Breast epithelium (tissue), 4 donors: ENCODE measurements at places on chromosomes 4 and X.

- DNase-seq = no peak
Measured at GRCh38 chr4:129453524-129454200, 357.7 kb downstream of the C4orf33 start.

DNA sequence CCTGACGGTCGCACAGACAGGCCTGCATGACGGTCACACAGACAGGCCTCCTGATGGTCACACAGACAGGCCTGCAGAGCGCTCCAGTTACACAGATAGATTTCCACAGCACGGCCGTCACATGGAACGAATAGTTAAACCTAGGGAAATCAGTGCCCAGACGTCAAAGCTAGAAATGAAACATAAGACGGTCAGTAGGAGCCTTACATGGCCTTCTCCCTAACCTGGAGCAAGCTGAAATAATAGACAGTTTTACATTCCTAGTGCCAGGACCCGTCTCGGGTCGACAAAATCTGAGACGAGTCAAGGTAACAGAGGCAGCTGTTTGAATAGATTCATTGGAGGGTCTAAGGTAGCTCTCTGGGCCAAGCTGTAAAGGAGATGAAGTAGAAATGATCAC is 126.9 kb downstream of the MTNR1A start:
- no peak for DNase-seq

GRCh38 chr4:146165221-146165620 is 10.3 kb upstream of the LSM6 start:
- no peak for DNase-seq

GRCh38 chr4:153729895-153730294 is 29.9 kb downstream of the RNF175 start:
- DNase-seq = no peak

DNA sequence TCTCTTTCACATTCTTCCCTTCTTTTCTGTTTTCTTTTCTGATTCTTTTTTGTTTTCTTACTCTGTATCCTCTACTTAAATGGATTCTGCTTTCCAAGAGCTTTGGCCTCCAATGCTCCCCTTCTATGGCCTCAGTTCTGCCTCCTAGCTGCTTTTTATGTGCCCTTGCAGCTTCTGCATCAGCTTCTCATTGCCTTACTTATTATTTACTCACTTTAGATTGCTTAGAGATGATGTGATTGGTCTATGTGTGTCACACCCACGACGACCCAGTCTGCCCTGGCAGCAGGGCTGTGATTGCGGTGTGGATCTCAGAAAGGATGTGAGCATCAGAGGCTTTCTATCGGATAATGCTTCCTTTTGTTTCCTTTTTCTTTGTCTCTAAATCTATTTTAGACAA is 71.8 kb upstream of the SMARCA5 start:
- no peak for DNase-seq

GRCh38 chr4:22874334-22874912 is 181.7 kb downstream of the GBA3 start:
- no peak for DNase-seq

- no peak for DNase-seq
Measured at GRCh38 chr4:54254915-54255246, 25.8 kb downstream of the PDGFRA start.

DNA sequence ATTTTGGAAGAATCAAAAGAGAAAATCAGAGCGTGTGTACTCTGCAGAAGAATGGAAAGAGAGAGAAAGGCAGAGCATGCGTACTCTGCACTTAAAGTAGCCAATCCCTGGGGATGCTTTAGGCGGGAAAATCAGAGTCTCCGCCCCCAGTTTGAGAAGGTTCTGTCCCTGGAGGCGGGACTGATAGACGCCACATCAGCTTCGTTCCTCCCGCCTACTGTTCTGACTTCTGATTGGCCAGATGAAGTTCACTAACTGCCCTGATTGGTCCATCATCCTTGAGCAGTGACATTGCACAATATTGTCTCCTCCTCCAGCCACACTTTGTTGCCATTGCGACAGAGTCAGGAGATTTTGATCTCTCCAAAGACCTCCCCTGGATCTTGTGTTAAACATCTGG is 23.8 kb downstream of the SSX1 start:
- no peak for DNase-seq

- no peak for DNase-seq
Measured at GRCh38 chrX:144494074-144494473, 610.2 kb downstream of the UBE2NL start.

DNA sequence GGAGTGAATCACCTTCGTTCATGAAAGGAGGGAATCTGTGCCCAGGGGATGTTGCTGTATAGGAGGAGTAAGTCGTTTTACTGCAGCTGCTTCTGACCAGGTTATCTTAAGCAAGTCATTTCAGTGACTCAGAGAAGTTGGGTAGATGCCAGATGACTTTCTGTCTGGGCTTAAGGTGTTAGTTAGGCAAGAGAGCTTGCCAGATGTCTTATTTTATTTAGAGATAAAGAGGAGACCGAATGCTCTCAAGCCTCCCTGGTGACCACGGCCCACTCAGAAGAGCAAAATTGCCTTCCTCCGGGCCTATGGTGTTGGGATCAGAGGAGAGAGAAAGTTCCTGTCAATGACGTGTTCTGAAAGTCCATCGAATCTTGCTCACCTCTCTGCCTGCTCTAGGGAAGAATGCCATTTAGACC is 16.3 kb upstream of the ZNF827 start:
- no peak for DNase-seq

DNA sequence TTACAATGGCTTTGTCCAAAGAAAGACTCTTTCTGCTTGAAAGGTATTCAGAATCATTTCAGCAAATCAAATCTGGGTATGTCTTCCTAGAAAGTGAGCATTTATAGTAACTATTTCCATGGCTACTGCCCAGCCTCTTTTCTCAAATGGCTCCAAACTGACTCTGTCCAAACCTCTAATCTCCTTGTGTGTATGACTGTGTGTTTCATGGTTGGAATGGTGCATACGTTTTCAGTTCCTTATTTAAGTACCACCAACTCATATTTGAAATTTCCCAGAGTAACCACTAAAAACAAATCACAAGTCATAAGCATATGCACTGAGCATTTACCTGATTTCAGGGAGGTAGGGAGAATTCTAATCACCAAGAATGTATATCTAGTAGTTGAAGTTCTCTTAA is 106.0 kb downstream of the TMEM144 start:
- DNase-seq = no peak

DNA sequence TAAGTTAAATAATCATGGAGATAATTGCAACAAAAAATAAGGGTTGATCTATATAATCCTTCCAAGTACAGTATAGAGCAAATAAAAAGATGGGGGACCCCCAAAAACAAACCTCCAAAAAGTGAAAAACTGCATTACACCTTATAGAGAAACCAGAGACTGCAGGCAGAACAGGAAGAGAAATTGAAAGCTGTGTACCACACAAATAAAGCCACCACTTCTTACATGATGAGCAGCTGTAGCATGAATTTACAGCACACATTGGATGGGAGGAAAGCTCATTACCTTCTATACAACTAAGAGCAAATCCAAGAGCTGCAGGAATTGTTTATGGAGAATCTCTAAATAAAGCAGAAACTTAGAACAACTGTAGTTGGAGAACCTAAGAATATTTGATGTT is 152.4 kb upstream of the PDE5A start:
- DNase-seq = no peak

DNA sequence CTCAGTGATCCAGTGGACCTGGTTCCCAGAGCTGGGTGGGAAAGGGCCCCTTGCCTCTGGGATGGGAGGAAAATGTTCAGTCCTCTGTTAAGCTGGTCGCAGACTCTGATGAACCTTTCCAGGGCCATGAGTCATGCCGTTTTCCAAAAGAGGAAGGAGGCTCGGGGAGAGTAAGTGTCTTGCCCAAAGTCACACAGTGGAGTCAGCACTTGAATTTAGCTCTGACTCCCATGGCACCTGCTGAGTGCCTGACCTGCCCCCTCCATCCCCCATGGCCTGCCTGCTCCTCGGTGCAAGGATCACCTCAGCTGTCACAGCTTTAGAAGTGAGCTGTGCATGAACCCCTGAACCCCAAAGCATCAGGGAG is 14.0 kb upstream of the KIAA0232 start:
- peak; percentile 50 for DNase-seq

GRCh38 chrX:3697220-3697684 is 16.2 kb downstream of the PRKX start:
- DNase-seq = no peak

- no peak for DNase-seq
Measured at GRCh38 chrX:65463550-65463949, 71.0 kb downstream of the LAS1L start.

GRCh38 chr4:78220283-78220682 is 163.2 kb downstream of the FRAS1 start:
- no peak for DNase-seq

DNA sequence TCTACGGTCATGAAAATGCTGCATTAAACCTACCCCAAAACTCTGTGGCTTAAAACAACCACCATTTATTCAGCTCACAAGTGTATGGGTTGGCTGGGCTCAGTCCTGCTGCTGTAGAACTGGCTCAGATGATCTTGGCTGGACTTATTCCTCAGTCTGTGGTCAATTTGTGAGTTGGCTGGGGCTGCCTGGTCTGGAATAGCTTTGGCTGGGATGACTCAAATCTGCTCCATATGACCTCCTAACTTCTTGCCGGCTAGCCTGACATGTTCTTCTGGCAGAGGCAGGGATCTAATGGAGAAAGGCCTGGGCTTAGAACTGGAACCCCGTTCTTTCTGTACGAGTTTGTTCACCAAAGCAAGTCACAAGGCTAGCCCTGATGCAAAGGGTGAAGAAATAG is 71.7 kb downstream of the CFAP299 start:
- no peak for DNase-seq

- no peak for DNase-seq
Measured at GRCh38 chr4:125169192-125169591, 145.6 kb upstream of the FAT4 start.

- no peak for DNase-seq
Measured at GRCh38 chr4:108930186-108930585, 167.3 kb upstream of the ETNPPL start.

DNA sequence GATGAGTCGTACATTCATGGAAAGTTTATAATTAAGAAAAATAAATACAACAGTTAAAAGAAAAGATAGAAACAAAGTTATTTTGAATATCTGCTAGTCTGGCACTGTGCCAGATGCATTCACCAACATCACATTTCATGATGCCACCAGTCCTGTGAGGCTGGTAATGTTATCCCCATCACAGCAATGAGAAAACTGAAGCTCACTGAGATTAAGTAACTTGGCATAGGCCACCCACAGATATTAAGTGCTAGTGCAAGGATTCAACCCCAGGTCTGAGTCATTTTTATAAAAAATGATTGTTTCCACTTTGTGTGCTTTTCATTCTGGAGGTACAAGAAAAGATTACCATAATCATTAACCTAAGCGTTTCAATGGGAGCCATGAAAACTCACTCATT is 65.0 kb upstream of the IL15 start:
- no peak for DNase-seq

DNA sequence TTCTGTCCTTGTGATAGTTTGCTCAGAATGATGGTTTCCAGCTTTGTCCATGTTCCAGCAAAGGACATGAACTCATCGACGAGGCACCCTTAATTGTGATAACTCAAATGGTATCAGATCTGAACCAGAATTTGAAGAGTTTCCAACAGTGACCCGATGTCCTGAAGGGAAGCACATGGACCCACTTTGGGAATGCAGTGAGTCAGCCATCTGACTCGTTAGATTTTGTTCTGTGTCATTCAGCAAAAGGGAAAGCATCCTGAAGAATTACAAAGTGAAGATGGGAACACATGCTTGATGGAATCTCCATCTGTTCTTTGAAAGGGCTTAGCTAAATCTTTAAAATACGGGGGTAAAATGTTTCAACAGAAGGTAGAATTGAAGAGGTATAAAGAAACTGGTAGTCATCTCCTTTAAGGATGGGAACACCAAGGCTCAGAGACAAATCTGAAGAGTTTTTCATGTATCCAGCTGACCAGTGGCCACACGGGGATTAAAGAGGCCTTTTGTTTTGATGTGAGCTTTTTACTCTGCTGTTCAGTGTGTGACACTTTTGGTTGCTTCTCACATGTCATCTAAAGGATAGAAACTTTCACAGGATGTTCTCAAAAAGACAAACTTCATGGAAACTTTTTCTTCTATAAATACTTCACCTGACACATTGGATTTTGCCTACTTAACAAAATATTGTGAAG is 393.8 kb downstream of the INPP4B start:
- DNase-seq = no peak

DNA sequence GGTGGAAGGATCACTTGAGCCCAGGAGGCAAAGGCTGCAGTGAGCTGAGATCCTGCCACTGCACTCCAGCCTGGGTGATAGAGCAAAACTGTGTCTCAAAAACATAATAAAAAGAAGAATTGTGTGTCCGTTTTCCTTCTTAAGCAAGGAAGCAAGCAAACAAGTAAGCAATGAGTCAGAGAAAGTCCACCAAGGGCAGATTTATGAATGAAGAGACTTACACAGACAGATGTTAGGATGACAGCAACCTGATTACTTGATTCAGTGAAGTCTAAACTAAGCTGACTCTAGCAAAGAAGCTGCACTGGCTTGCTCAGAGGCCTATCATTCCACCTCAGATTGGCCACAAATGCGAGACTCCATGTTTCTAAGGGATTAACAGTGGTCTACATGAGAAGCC is 34.1 kb upstream of the SCML1 start:
- no peak for DNase-seq
